ENCODE measurements at places on chromosomes 12 and 14.

DNA sequence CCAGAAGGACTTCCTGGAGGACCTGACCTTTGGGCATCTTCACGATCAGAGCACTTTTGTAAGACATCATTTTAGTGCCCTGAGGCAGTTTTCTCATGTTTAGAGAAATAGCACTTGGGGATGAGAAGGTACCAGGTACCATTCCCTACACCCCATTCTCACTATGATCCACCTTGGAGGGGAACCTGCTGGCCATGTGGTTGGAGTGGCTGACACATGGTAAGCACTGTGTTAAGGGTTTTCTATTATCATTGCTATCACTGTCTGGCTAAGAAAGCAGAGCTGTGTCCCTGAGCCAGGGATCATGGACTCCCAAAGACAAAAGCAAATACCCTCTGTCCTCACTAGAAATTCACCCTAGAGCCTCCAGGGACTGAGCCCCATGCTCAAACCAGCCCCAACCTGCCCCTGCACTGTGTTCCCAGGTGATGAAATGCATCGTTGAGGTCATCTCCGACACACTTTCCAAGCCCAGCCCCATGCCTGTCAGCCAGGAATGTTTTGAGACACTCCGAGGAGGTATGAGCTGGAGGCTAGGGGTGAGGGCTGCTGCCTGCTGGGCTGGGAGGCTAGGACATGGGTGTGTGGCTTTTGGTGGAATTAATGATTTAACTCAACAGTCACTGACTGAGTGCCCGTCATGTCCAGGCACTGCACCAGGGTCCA, 3.4 kb downstream of the CHGA start:
- DNase-seq = no peak

DNA sequence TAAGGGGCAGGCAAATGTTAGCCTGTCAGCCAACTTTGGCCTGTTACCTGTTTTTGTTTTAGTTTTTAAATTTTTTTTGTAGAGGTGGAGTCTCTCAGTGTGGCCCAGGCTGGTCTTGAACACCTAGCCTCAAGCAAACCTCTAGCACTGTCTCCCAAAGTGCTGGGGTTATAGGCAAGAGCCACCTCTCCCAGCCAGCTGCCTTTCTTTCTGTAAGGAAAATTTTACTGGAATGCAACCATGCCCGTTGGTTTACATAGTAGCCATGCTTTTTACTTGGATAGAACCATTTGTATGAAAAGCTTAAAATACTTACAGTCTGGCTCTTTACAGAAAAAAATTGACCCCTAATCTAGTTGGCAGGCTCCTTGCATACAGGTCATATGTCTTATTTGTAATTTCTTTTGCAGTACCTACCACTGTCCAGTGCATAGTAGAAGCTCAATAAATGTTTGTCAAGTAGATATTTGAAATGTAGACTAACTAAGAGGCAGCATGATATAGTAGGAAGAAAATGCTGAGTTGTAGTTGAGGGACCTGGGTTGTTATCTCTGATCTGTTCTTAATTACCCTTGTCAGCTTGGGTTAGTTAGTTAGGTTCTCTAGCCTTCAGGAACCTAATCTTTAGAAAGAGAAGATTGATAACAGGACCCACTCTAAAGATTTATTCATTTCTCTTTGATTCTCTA, 4.7 kb downstream of the MDM2 start:
- DNase-seq = no peak

GRCh38 chr14:78933948-78934524, 763.9 kb downstream of the NRXN3 start:
- DNase-seq = peak; percentile 8

- no peak for DNase-seq
These were observed 45.3 kb upstream of the CNTN1 start for GRCh38 chr12:40646911-40647310.

DNA sequence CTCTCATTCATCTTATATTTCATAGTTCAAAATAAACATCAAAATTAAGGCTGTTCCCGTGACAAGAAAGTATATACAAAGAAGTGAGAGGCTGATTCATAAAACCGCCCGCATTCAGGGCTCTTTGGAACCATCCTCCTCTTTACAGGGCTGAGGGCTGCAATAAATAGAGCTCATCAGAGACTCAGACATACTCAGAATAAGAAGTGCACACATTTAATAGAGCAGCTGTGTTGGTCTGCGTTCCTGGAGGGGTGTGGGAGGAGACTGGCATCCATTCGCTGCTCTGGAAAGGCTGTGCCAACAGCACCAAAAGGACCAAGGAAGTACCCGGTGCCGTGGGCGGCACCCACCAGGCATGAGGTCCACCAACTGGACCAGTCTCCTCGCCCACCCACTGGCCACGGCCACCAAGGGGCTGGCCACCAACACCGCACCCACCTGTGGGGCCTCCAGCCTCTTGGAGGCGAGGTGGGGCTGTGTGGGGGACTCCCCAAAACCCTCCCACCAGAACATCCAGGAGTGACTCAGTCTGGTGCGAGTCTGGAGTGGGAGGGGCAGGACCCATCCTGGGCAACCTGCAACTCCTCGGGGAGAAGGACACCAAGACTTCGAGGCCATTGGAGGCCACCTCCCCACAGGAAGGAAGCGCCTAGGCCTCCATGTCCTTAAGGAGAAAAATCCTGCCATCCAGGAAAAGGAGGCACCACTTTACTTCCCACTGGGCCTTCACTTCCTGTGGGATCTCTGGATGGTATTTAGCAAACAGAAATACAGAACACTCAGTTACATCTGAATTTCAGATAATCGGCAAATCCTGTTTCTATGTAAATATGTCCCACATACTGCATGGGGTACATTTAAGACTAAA, 32.7 kb downstream of the VCPKMT start:
- DNase-seq = no peak

DNA sequence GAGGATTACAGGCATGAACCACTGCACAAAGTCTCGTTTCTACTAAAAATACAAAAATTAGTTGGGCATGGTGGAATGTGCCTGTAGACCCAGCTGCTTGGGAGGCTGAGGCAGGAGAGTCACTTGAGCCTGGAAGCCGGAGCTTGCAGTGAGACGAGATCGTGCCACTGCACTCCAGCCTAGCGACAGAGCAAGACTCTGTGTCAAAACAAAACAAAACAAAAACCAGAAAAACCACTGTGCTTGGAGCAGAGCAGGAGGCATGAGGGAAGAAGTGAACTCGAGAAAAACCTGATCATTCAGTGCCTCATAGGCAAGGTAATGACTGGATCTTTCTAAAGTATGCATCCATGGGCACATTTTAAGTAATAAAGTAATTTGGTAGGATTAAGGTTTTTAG, 487.8 kb downstream of the KCNH5 start:
- no peak for DNase-seq

DNA sequence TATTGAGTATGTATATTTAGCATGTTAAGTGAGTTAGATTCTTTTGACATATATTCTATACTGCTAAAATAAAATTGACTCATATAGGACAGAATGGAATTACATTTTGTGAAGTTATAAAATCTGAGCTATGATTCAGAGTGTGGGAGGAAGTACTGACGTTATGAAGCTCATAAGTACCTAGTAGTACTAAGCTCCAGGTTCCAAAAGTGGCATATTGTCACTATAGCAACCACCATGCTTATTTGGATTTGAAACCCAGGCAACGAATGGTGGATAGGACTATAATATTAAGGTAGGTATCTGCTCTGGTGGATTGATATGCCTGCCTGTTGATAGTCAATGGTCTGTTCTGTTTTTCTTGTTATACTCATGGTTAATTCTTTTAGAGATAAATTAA, 2.2 kb upstream of the FBXO33 start:
- DNase-seq = no peak

DNA sequence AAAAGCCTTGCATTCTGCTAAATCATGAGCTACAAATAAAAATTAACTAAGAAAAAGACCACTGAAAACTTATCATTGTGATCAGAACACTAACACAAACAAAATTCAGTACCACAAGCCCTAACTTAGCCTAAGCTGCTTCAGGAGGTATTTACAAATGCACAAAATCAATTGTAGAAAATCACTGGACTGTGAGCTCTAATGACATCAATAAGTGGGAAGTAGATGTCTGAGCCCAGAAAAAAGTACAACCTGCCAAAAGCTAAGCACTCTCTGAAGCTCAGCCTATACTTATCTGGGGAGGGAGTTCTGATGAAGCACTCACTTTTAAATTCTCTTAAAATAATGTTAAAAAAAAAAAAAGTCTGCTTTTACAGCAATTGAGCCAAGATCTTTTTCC, 92.9 kb downstream of the SLCO1B1 start:
- no peak for DNase-seq

- no peak for DNase-seq
These were observed 262.6 kb upstream of the BTG1 start for GRCh38 chr12:92408072-92408900.

DNA sequence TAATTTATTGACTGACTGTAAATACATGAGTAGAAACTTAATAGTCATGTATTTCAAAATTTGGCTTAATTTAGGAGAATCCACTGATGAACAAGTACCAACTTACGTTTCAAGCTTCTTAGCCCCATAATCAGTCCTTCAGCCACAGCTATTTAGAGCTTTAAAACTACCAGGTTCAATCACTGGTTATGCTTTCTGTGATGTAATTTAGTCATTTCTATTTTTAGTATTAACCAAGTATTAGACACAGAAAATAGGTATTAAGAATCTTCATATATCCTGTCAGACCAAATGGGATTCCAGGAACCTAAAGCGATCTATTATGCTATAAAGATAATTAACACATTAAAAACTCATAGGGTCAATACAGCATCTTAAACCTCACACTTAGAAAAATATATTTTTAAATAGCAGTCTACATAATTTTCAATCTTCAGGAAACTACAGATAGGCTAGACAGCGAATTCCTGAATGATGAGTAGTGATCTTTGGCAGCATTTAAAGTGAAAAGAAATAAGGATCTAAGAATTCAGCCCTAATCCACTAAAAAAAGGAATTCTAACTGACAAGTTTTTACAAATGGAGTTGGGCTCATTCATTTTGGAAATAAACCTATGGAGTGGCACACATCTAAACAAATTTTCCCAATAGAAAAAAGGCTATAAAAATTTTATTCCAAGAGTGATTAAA, 51.5 kb downstream of the ZC3H14 start:
- DNase-seq = peak; percentile 43
